ENCODE measurements at places on chromosomes 3 and 15.
A peak's percentile ranks its signal among the peaks of the same experiment; 100 is the strongest.

DNA sequence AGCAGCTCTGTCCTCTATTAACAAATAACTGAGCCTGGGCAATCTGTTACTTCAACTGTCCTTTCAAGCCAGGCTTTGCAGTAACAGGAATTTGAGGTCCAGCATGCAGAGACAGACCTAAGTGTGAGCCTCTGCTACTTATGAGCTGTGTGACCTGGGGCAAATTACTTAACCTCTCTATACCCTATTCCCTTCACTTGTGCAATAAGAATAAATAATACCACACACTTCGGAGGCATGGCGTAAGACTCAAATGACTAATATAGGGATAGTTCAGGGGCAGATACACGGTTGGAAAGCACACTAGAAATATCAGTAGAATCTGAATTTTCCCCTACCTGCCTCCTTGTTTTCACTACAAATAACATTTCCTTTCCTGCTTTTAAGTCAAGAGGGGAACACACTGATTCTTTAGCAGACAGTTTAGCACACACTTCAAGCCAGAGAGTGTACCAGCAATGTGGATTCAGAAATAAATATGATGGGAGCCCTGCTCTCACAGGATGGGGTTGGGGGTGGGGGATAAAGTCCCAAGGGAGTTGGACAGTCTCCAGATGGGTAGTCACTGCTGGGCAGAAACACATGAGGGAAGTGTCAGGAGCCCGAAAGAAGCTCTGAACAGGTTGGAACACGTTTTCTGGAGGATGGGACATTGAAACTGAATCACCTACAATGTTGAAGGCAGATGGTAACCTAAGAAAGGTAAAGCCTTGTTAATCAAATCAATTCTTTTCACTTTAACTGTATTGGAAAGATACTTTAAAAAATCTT lies 61.8 kb upstream of the RBP1 start:
- DNase-seq, result no peak

DNA sequence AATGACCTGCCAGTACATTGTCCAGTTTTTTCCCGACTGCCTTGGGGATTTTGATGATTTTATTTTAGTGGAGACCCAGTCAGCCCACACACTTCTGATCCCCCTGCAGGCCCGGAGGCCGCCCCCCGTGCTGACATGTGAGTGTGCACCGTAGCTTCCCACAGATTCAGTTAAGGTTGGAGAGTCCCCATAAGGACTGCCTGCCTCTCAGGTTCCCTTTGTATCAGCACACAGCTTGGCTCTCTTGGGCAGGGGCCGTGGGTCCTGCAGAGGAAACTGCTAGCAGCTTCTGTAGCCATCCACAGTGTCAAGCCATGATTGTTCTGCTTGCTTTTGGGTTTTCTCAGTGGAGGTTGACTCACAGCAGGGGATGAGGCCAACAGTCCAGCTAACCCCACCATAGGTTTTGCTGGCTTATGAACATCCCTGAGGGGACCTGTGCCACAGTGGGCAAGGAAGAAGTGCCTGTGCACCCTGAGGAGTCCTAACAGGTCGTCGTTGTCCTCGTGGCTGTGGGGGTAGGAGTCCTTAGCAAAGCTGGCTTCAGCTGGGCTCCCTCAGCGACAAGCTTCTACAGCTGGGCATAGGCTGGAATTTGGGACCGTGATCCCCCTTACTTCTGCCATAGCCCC lies 46.4 kb downstream of the DLEC1 start:
- no peak for DNase-seq

DNA sequence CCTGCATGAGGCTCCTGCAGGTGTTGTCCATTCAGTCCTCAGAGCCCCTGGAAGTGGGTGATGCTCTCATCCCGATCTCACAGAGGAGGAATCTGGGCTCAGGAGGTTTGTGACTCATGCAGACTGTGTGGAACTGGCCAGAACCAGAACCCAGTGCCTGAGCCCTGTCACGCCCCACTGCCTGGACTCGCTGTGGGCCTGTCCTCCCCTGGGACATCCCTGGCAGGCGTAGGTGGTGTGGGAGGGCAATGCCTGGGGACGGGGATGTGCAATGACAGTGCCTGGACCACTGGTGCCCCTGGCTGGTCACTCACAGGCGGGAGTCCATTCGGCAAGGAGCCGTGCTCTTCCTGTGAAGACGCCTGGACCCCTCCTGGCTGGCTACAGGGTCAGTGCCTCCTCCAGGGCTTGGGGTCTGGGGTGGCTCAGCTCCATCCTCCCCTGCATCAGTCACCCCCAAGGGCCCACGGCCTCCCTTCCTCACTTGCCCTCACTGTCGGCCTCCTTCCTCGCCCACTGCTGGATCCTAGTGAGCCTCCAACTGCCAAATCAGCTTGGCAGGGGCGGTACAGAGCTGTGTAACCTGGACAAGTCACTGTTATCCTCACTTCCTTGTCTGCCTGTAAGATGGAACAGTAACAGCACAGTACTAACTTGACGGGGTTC lies 14.9 kb downstream of the PSTPIP1 start:
- DNase-seq, result no peak

DNA sequence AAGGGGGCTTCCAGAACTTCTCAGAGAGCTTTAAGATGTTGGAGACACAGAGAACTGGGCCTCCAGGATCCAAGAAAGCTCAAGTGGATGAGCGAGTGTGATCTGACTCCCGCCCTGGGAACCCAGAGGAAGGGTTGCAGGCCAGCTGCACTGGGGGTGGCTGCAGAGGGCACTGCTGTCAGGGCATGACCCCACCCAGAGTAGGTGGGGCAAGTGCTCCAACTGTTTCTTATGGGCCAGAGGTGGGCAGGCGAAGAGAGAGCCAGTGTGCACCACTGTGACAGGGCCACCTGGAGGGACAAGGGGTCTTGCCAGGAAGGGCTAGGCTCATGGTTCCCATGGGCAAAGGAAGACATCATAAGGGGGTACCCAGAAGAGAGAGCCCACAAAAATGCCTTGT lies 48.8 kb downstream of the EXOG start:
- DNase-seq, result no peak

DNA sequence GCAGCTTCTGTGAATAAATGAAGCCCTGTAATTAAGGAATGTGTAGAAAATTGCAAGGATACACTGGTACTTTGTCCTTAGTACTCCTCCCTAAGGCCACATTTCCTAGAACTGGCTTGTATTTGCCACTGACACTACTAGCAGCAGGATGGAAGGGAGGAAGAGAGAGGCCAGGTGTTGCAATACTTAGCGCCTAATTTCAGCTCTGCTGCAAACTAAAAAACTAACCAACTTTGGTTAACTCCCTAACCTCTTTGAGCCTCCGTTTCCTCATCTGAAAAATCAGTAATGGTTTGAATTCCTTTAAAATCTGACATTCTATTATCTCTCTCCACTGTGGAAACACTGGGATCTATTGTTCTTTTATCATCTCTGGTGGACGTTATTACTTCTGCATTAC lies 257.0 kb downstream of the SV2B start:
- DNase-seq, result no peak

GRCh38 chr3:55442861-55443260 lies 44.2 kb downstream of the WNT5A start:
- peak; percentile 28 for DNase-seq

- DNase-seq, result no peak
Measured at GRCh38 chr3:30350901-30351300, 255.5 kb upstream of the TGFBR2 start.

DNA sequence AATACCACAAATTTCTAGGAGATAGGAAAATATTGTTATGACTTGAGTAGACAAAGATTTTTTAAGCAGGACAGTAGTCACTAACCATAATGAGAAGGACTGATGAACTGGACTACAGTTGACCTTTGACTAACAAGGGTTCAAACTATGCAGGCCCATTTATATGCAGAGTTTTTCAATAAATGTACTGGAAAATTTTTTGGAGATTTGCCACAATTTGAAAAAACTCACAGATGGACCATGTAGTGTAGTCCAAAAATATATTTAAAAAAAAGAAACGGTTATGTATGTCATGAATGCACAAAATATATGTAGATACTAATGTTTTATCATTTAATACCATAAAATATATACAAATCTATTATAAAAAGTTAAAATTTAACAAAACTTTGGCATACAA lies 151.8 kb downstream of the LRRN1 start:
- no peak for DNase-seq

DNA sequence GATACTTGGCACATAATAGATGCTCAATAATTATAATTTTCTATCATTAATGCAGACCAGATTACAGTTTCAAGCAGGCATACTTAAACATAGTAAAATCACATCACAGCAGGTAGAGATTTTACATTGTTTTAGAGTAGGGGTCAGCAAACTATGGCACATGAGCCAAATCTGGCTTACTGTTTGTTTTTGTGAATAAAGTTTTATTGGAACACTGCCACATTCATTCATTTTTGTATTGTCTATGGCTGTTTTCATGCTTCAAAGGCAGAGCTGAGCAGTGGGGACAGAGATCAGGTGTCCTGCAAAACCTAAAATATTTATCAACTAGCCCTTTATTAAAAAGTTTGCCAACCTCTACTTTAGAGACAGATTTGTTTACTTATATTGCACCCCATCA lies 189.6 kb upstream of the MRPL3 start:
- no peak for DNase-seq

All from fibroblast of skin of left quadriceps (primary cell).